NCI-H510A (cell line): ENCODE measurements at places on chromosomes 3 and 15.

GRCh38 chr3:126098391-126098858 lies 14.5 kb upstream of the SLC41A3 start:
- no peak for DNase-seq

DNA sequence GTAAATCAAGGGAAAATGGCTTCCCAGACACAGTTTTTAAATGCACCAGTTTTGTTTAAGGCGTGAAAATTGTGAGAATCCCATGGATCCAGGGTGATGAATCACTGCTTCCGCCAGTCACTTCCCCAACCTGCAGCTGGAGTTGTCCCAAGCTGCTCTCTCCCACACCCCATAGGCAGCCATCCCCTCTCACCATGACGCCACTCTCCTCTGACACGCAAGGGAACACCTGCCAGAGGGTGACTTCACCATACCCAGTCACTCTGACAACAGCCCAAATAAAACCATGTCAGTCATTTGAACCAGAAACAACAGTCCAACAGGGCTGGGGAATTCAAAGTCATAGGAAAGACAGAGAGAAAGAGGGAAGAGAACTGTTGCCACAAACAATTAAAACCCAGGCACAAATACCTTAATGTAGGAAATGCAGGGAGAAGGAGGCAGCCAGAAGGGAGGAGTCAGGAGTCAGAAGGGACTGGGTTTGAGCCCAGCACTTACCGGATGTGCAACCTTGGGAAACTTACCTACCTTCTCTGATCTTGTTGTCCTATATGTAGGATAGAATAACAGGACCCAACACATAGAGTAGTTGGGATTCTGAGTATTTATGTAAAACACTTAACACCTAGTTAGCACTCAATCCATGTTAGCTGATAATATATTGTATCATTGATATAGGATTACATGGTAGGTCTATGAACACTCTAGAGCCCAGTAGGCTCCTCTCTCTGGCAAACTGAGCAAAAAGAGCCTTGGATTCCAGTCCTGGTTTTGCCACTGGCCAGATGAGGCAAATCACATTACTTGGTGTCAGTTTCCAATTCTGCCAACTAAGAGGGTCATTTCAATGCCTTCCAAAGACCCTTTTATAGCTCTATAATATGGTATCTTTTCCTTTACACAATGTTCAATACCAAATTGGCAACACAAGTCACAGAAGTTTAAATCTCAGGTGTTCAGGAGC lies 326.3 kb upstream of the ICE2 start:
- no peak for DNase-seq

GRCh38 chr3:54264050-54264449 lies 141.7 kb downstream of the CACNA2D3 start:
- no peak for DNase-seq

DNA sequence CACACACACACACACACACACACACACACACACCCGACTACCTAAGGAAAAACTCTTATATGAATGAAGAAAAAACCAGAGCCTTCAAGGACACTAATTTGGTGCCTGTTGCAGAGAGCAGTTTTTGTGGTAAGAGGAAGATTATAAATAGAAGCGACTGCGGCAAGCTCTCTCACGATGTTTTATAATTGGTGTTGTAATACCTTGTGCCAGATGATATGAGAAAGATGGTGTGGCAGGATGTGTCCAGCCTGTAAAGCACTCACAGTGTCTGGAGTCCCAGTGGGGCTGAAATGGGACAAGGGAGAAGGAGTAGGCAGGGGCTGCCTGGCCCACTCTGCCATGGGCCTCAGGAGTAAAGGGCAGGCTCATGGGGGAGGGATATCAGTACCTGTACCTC lies 839.9 kb downstream of the AGBL1 start:
- DNase-seq, result no peak

DNA sequence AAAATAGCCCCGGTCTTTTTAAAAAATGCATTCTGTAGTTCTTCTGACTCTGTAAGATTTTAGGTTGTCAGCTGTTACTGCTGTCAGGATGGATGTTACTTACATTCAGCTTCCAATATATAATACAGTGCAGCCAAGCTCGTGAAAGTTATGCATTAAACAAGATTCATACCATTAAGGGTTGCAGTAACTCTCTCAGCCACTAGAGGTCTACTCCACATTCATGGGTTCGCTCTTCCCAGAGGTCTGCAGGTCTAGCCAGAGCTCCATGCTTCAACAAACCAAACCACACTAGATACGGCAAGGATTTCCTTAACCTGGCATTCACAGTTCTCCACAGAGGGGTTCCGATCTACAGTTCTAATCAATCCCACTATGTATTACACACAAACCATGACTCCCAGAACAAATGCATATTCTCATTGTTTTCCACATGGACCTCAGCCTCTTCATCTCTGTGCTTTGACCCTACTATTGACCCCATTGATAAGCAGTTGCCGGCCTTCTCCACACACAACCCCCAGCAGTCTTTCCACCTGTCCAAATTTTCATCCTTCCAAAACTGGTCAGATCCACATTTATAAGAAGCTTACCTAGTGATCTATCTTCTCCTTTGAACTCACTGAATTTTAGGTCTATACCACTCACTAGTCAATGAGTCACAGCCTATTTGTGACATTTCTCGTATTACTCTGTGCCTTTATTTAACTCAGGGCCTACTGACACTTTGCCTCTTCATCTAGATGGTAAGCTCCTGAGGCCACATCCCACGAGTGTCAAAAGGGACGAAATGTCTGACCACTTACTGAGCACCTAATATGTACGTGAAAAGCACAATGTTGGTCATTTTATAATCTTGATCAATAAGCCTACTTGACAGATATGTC lies 33.7 kb downstream of the RORA start:
- no peak for DNase-seq

DNA sequence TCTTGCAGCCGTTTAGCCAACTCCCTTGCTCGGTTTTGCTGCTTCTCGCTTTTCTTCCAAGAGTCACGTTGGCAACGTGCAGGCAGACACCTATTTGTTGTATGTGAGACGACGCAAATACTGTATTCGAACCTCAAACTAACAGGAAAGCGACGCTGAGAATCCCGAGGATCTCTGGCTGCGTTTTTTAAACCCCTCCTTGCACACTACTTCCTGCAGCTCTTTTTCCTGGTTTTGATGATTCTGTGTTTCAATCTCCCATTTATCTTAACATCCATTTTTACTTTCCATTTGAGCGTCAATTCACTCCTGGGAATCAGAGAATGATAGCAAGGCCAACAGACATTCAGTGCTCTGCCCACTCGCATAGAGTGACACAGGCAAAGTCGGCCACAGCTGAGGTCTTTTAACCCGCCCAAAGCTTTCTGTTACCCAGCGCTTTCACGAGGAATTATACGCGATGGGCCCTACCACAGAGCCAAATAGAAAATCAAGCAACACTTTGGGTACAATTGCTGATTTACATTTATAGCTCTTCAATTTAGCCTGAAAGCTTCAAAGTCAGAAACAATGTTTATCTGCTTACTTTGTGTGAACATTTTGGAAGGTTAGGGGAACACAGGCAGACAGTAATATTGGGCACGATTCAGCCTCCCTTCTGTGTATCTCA lies 1.6 kb upstream of the ANXA2 start:
- DNase-seq, result no peak

DNA sequence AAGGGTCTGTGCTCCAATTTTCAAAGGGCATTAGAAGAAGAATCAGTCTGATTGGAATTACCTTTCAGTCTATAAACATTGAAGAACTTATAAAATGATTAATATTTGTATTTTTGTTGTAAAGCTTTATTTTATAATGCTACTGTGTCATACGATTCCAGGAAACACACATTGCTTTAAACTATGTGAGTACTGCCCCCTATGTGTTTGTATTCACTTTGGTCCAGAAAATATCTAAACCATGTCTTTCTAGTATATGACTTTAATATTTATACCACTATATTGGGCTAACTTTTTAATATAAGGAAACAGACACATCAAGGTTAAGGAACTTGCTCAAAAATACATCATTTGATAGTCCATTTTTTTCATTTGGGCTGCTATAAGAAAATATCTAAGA lies 3.2 kb upstream of the RIOX2 start:
- DNase-seq, result no peak

- no peak for DNase-seq
Observed at GRCh38 chr3:181328346-181328745, 338.8 kb upstream of the DNAJC19 start.

GRCh38 chr15:42102646-42103235 lies 8.4 kb upstream of the PLA2G4D start:
- DNase-seq, result no peak

- DNase-seq, result no peak
Observed at GRCh38 chr3:71580636-71581456, 2.7 kb downstream of the FOXP1 start.

- no peak for DNase-seq
Observed at GRCh38 chr3:184554461-184554860, 7.1 kb upstream of the EPHB3 start.

GRCh38 chr3:43892526-43892925 lies 201.8 kb downstream of the ABHD5 start:
- DNase-seq, result no peak

DNA sequence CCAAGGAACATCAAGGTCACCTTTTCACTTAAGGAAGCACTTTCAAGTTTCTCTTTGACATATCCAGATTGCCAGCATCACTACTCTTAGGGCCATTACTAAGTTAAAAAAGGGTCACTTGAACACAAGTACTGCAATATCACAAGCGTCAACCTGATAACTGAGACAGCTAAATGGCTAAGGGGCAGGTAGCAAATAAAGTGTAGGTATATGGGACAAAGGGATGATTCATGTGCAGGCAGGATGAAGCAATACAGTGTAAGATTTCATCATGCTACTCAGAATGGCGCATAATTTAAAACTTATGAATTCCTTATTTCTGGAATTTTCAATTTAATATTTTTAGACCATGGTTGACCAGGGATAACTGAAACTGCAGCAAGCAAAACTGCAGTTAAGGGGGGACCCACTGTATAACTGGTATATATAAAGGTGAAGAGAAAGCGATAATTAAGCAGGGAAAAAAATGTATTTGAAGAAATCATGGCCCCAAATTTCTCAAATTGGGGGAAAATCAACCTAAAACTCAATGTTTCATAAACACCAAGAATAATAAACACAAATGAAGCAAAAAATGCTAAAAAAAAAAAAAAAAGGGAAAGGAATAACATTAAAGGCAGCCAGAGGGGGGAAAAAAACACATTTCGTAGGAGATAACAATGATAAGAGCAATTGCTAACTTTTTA lies 13.1 kb downstream of the CCR1 start:
- no peak for DNase-seq
